Naive thymus-derived CD4-positive, alpha-beta T cell (primary cell): ENCODE measurements at places on chromosomes 7 and 10. TPM values are rescaled to one million over a fixed set of nuclear protein-coding genes. Genes with fewer than 3 reads are reported as not detected.

- no peak for DNase-seq
- H3K4me3 ChIP-seq, result no peak overlapping the region
- no peak overlapping the region for H3K27ac ChIP-seq
- no peaks in the 10 kb centered on the region for H3K36me3 ChIP-seq
Observed at GRCh38 chr10:60611291-60611747, 167.0 kb upstream of the CDK1 start.

GRCh38 chr10:19204246-19204917, 155.8 kb downstream of the MALRD1 start:
- no peaks in the 10 kb centered on the region for H3K4me1 ChIP-seq
- H3K27me3 ChIP-seq, result no peaks in the 10 kb centered on the region
- no peak overlapping the region for H3K27ac ChIP-seq
- H3K4me3 ChIP-seq, result no peak overlapping the region
- H3K36me3 ChIP-seq, result no peaks in the 10 kb centered on the region

- H3K27me3 ChIP-seq, result no peaks in the 10 kb centered on the region
- H3K4me1 ChIP-seq, result no peaks in the 10 kb centered on the region
- H3K27ac ChIP-seq, result no peak overlapping the region
- peaks cover 5% of the 10 kb centered on the region for H3K36me3 ChIP-seq
- no peak overlapping the region for H3K4me3 ChIP-seq
- DNase-seq, result no peak
Observed at GRCh38 chr10:6101181-6101580, 12.3 kb downstream of the RBM17 start.

- H3K27ac ChIP-seq, result peak overlapping the region; percentile 42
- peak; percentile 56 for DNase-seq
- no peaks in the 10 kb centered on the region for H3K36me3 ChIP-seq
- no peaks in the 10 kb centered on the region for H3K27me3 ChIP-seq
- peaks cover 48% of the 10 kb centered on the region for H3K4me1 ChIP-seq
Observed at GRCh38 chr10:86413046-86413728, 46.6 kb upstream of the GRID1 start.

DNA sequence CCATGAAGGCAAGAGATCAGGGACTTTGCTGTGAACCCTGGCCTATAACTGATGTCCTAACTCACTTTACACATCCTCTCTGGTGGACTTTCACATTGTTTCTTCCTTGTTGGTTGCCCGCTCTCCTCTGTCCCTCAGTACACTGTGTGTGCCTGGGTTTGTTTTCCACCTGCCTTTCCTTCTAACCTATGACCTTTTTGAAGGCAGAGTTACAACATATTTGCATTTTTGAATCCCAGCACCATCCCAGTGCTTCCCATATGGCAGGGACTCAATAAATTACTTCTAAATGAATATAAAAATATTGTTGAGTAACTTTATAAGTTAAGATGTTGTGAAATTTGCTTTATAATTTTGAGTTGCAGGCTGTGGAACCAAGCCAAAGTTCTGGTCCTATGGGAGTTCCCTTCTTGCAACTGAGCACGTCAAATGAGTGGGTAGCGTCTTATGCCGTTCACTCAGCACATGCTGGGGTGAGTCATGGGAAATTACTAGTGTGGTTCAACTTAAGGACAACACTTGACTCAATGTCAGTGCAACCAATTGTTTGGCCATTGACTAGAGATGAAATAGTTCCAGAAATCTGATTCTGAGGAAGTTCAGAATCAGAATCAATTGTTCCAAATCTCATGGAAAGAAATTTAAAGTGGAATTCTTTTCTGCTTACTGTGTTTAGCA, 250.9 kb downstream of the TWIST1 start:
- H3K4me3 ChIP-seq, result no peak overlapping the region
- H3K36me3 ChIP-seq, result no peaks in the 10 kb centered on the region
- H3K27ac ChIP-seq, result no peak overlapping the region
- no peaks in the 10 kb centered on the region for H3K4me1 ChIP-seq
- DNase-seq, result no peak

- no peak overlapping the region for H3K27ac ChIP-seq
- DNase-seq, result no peak
Observed at GRCh38 chr7:120985130-120985758, 3.3 kb upstream of the CPED1 start.

Gene PSMA2
- 40.2 TPM for total RNA-seq

DNA sequence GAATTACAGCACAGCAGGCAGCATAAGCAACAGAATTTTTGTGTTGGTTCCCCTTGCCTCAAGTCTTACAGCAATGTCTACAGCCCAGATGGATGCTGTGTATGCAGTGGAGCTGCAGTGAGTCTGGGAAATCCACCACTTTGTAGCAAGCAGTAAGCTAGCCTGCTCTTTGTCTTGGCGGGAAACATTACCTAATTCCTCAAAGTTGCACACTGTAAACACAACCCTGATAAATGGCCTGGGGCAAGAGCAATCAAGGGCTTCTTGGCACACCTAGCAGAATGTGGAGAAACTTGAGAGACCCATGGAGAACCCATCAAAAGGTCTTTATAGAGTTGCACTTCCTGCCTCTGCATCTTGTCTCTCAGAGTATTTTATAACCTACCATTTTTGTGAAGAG, 102.0 kb upstream of the FOXP2 start:
- no peaks in the 10 kb centered on the region for H3K27me3 ChIP-seq
- no peaks in the 10 kb centered on the region for H3K4me1 ChIP-seq
- no peak overlapping the region for H3K4me3 ChIP-seq
- no peak overlapping the region for H3K27ac ChIP-seq
- no peaks in the 10 kb centered on the region for H3K36me3 ChIP-seq

DNA sequence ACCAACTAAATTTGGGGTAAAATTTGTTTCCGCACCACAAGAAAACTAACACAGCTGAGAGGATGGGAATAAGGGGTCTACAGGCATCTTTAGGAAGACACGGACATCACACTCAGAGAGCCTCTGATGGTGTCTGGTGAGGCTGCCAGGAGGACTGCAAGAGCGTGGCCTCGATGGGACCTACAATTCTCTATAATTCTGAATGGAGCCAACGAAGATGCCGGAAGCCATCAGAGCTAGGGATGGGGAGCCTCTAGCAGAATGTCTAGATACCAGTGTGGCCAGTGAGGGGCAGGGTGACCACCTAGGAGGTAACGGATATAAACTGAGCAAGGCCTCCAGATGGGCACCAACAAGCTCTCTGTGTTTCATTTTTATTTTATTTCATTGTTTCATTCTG, 7.5 kb downstream of the GRID1 start:
- H3K4me3 ChIP-seq, result no peak overlapping the region
- peaks cover 3% of the 10 kb centered on the region for H3K27me3 ChIP-seq
- no peaks in the 10 kb centered on the region for H3K36me3 ChIP-seq
- H3K4me1 ChIP-seq, result no peaks in the 10 kb centered on the region
- no peak for DNase-seq

- H3K4me1 ChIP-seq, result peaks cover 42% of the 10 kb centered on the region
- H3K27me3 ChIP-seq, result no peaks in the 10 kb centered on the region
- DNase-seq, result peak; percentile 66
- no peaks in the 10 kb centered on the region for H3K36me3 ChIP-seq
- H3K4me3 ChIP-seq, result peak within 1 kb of the TSS; percentile 87
Observed at GRCh38 chr7:55572378-55573233, at the start of gene VOPP1. Gene VOPP1 (minus strand): TSS chr7:55572502. CDS start chr7:55572324, 178 bp downstream.

DNA sequence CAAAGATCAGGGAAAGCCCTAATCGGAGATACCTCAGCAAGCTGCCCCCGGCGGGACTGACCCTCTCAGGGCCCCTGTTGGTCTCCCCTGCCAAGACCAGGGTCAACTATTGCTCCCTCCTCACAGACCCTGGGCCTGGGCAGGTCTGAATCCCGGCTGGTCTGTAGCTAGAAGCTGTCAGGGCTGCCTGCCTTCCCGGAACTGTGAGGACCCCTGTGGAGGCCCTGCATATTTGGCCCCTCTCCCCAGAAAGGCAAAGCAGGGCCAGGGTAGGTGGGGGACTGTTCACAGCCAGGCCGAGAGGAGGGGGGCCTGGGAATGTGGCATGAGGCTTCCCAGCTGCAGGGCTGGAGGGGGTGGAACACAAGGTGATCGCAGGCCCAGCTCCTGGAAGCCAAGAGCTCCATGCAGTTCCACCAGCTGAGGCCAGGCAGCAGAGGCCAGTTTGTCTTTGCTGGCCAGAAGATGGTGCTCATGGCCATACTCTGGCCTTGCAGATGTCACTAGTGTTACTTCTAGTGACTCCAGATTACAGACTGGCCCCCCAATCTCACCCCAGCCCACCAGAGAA, 24.1 kb downstream of the TBATA start:
- no peaks in the 10 kb centered on the region for H3K36me3 ChIP-seq
- no peak overlapping the region for H3K4me3 ChIP-seq
- no peaks in the 10 kb centered on the region for H3K4me1 ChIP-seq
- H3K27me3 ChIP-seq, result no peaks in the 10 kb centered on the region
- no peak for DNase-seq

DNA sequence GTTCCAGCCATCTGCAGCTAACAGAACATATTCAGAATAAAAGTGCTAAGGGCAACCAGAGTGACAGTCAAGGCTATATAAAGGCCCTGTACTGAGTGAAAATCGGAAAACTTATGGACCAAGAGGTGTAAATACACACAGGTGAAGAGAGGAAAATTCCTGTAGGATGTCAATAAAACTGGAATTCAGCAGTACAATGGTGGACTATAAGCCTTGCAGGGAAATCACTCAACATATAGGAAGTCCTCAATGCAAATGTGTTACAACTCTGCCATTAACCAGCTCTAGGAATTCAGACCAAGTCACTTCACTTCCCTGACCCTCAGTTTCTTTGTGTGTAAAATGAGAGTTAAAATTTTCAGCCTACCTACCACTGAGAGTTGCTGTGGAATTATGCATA, 7.7 kb downstream of the USP6NL start:
- no peaks in the 10 kb centered on the region for H3K36me3 ChIP-seq
- no peak overlapping the region for H3K27ac ChIP-seq
- H3K4me3 ChIP-seq, result no peak overlapping the region
- no peak for DNase-seq

Gene ZMYND11
- 42.5 TPM for total RNA-seq

Gene ATP6V0A4
- not detected for total RNA-seq

DNA sequence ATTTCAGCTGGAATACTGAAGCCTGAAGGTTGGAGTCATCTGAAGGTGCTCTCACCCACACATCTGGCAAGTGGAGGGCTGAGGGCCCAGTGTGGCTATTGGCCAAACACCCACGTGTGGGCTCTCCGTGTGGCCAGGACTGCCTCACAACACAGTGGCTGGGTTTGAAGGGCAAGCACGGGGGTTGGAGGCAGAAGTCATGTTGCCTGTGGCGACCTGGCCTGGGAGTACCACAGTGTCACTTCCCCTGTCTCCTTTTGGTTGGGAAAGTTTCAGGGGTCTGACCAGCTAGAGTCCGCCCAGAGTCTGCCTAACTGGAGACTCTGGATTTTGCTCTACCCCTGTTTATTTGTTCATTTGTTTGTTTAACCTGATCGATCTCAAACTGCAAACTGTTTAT, 169.5 kb downstream of the DNAJB6 start:
- no peak for DNase-seq
- no peaks in the 10 kb centered on the region for H3K27me3 ChIP-seq
- no peak overlapping the region for H3K4me3 ChIP-seq
- H3K27ac ChIP-seq, result no peak overlapping the region
- peaks cover 20% of the 10 kb centered on the region for H3K4me1 ChIP-seq
- no peaks in the 10 kb centered on the region for H3K36me3 ChIP-seq

- H3K4me3 ChIP-seq, result no peak overlapping the region
- no peak for DNase-seq
- no peaks in the 10 kb centered on the region for H3K36me3 ChIP-seq
- no peak overlapping the region for H3K27ac ChIP-seq
- H3K27me3 ChIP-seq, result no peaks in the 10 kb centered on the region
- no peaks in the 10 kb centered on the region for H3K4me1 ChIP-seq
Observed at GRCh38 chr7:13897819-13898218, 91.6 kb downstream of the ETV1 start.

Gene TMEM236
- total RNA-seq, result not detected

- H3K27me3 ChIP-seq, result peaks cover 2% of the 10 kb centered on the region
- H3K4me3 ChIP-seq, result peak overlapping the region; percentile 30
Observed at GRCh38 chr10:114042895-114043531, 653 bp upstream of the ADRB1 start.

Gene LAMB1
- total RNA-seq, result not detected

Gene GPR22
- not detected for total RNA-seq

Gene MPP7
- 44.7 TPM for total RNA-seq

Gene CDK1
- total RNA-seq, result 0.50 TPM
